ENCODE measurements at places on chromosomes 4 and X.
A peak's percentile ranks its signal among the peaks of the same experiment; 100 is the strongest.

DNA sequence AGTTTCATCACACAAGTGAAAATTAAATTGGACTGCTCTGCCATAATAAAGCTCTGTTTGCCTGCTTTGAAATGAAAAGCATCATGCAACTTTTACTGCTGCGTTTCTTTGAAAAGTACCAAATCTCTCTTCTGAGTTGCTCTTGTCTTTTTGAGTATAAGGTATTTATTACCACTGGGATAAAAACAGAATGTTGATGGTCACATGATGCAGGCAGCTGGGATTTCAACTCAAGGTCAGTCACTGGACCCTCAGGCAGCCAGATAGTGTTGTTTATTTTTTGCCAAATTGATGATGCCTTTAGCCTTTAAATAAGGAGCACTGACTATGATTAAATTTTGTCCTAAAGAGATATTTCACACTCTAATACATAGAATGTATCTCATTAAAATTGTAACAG lies 32.7 kb downstream of the DMD start:
- DNase-seq: no peak

DNA sequence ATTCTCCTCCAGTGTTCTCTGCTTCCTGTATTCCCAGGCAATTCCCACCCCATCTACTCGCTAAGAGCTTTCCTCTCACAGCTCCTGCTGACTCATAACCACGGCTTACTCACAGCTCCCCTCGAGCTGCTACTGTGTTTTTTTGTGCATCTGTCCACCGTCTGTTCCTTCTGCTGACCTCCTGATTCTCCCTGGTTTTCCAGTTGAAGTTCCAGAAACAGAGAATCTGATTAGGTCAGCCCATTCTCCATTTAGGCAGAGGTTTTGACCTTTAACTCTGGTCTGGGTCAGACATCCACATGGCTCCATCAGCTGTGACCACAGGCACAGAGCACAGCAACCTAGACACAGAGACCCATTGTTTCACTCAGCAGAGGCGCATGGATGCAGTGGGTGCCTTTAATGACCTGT lies 5.5 kb upstream of the SMIM20 start:
- DNase-seq: peak; percentile 28

DNA sequence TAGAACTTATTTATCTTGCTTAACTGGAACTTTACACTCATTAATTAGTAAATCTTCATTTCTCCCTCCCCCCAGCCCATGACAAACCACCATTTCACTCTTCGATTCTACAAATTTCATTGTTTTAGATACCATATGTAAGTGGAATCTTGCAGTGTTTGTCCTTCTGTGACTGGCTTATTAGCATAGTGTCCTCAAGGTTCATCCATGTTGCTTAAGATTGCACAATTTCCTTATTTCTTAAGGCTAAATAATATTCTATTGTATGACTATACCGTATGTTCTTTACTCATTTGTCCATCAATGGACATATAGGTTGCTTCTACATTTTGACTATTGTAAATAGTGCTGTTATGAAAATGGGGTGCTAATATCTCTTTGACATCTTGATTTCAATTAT lies 24.5 kb upstream of the RNF212 start:
- DNase-seq: no peak

DNA sequence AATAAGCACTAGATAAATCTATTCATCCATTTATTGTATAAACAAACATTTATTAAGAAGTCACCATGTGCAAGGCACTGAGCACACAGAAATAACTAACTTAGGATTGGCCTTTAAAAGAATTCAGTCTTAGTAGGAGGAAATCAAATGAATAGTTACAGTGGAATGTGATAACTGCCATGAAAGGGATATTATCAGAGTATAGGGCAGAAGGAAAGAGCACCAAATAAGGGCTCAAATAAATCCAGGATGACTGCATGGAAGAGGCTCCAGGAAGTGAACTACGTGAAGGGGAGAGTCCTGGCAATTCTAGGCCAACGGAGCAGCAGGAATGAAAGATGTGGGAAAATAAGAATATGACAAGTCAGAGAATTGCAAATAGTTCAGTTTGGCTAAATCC lies 406.0 kb downstream of the INPP4B start:
- no peak for DNase-seq

DNA sequence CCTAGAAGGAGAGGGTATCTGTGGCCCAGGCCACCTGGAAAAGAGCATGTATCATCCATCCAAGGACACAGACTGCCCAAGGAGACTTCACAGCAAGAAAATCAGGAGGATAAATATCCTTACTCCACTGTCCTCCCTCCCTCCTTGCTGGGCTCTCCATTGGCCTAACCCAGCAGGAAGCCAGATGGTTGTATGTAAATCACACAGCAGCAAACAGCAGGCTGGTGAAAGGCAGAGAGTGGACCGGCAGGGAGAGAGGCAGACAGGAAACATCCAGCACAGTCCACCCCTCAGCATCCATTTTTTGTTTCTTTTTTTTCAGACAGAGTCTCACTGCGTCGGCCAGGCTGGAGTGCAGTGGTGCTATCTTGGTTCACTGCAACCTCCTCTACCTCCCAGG lies 17.5 kb downstream of the TXK start:
- no peak for DNase-seq
